ENCODE measurements at places on chromosomes 5 and 9. TPM values are rescaled to one million over a fixed set of nuclear protein-coding genes. Genes with fewer than 3 reads are reported as not detected.

The AK8 gene
- 0.92 TPM for total RNA-seq

The CDC20B gene
- total RNA-seq = 0.07 TPM

The GLT6D1 gene
- total RNA-seq = not detected

The PCDHA11 gene
- total RNA-seq = 0.24 TPM

The PCDHGA11 gene
- total RNA-seq = not detected

The BRINP1 gene
- 0.15 TPM for total RNA-seq

The LCN10 gene
- total RNA-seq = 0.14 TPM

The SDHA gene
- 119 TPM for total RNA-seq

The MSMP gene
- total RNA-seq = 0.15 TPM

The LSM11 gene
- 2.4 TPM for total RNA-seq

The FAM153A gene
- not detected for total RNA-seq
